T-cell (primary cell): ENCODE measurements at places on chromosomes 7 and 10.
A peak's percentile ranks its signal among the peaks of the same experiment; 100 is the strongest.

DNA sequence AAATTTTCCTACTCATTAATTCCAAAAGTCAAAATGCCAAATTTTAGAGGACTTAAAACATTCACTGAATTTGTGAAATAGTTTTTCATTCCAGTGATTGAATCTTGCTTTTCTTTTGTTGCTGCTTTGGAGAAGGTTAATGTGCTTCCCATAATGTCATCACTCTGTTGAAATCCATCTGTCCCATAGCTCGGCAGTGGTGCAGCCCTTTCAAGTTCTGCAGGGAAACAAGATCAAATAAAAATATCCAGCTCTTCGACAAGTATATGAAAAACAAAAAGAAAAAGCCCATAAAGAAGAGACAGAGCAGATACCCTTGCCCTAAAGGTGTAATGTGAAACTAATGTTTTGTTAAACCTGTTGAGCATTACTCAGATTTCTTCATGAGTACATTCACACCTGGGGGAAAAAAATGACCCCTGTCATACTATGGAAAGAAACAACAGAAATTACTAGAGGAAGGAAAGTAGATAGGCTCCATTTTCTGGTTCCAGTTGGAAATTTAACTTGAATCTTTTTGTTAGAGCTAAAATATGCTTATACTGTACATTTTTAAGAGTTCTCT lies 35.1 kb downstream of the AGR3 start:
- no peaks in the 10 kb centered on the region for H3K4me1 ChIP-seq
- no peaks in the 10 kb centered on the region for H3K36me3 ChIP-seq
- no peak overlapping the region for H3K27ac ChIP-seq
- DNase-seq: no peak

DNA sequence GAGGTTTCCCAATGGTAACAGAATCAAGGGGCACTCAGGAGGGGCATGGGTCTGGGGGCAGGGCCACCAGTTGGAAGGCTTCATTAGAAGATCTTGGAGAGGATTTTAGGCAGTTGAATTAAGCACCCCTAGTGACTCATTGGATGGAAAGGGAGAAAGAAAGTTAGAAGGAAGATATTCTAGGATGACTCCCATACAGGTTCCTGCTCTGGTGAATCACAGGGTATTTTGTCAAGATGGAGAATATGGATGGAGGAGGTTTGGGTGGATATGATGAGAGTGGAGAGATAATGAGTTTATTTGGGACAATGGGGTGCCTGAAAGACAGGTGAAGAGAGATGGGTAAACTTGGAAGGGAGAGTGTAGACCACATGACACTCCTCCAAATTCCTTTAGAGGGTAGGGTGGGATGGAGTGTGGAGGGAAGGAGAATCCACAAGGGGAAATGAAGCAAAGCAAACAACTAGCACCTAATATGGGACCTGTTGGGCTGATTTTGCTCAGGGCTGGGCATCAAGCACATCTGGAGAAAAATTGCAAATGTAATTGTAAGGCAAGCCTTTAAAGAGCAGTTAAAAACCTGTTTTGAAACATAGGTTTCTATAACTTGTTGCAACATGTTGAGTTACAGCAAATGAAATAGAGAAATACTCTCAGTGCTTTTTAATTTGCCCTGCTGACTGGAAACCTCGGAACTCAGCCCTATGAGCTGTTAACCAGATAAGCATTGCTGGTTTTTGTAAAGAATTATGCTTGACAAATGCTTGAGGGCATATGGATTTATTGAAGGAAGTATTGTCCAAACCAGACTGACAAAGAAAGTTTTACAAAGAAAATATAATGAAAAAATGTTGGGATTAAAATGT lies 2.9 kb upstream of the ENTPD7 start:
- H3K4me3 ChIP-seq: no peak overlapping the region
- peaks cover 10% of the 10 kb centered on the region for H3K27me3 ChIP-seq
- no peaks in the 10 kb centered on the region for H3K36me3 ChIP-seq
- DNase-seq: no peak

DNA sequence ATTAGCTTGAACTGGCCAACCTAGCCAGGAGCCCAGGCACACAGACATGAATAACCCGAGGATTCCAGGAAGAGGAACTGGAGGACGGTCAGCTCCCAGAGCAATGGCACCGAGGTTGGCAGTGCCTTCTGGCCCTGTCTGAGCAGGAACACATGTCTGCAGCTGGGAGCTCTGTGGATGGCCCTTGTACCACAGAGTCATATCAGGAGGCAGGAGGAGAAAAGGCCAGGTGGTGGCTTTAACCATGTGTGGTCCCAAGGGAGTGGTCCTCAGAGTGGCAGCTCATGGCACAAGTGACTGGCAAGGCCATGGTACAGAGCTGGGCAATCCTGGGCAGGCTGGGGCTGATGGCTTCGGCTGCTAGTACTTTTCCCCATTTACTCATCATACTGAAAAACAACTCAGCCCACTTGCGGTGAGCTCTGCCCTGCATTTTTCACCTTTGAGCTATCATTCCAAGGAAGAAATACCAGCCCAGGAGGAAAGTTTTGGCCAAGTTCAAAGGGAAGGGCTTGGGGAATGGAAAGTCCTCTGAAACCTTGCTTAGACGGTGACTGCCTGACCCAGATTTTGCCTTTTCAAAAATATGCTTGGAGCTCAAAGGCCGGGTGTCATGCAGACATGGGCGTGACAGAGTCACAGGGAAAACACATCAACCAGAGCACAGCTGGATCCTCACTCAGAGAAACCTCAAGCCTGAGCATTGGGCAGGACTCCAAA lies 25.7 kb upstream of the LOXL4 start:
- H3K27me3 ChIP-seq: no peaks in the 10 kb centered on the region
- H3K4me3 ChIP-seq: no peak overlapping the region
- no peak overlapping the region for H3K27ac ChIP-seq

GRCh38 chr7:87234949-87235348 lies 15.4 kb upstream of the TMEM243 start:
- H3K27ac ChIP-seq: no peak overlapping the region
- DNase-seq: no peak

GRCh38 chr10:43044448-43044921 lies 32.4 kb upstream of the RET start:
- H3K27me3 ChIP-seq: peaks cover 34% of the 10 kb centered on the region
- H3K36me3 ChIP-seq: no peaks in the 10 kb centered on the region
- no peak overlapping the region for H3K4me3 ChIP-seq
- DNase-seq: no peak
- no peaks in the 10 kb centered on the region for H3K4me1 ChIP-seq

- no peaks in the 10 kb centered on the region for H3K4me1 ChIP-seq
- no peak for DNase-seq
- no peaks in the 10 kb centered on the region for H3K27me3 ChIP-seq
Observed at GRCh38 chr7:158431941-158432347, 155.7 kb downstream of the PTPRN2 start.

GRCh38 chr10:84214046-84214572 lies 11.2 kb downstream of the LRIT2 start:
- no peak overlapping the region for H3K27ac ChIP-seq
- H3K4me1 ChIP-seq: no peaks in the 10 kb centered on the region
- H3K27me3 ChIP-seq: peaks cover 12% of the 10 kb centered on the region
- no peaks in the 10 kb centered on the region for H3K36me3 ChIP-seq

DNA sequence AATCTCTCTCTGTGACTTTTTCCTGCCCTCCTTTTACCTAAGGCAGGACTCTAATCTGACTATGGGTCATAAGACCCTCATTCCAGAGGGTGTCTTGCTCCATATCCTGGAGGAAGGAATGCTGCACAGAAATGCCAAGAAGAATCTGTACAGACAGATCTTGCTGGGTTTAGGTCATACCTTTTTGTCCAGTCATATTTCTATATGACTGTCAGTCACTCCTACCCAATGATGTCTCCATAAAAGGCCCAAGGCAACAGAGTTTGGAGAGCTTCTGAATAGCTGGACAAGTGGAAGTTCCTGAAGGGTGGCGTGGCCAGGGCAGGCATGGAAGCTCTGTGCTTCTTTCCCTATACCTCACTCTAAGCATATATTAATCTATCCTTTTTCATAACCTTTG lies 47.5 kb downstream of the FEZF1 start:
- H3K27ac ChIP-seq: no peak overlapping the region
- no peaks in the 10 kb centered on the region for H3K27me3 ChIP-seq
- no peaks in the 10 kb centered on the region for H3K36me3 ChIP-seq
- no peaks in the 10 kb centered on the region for H3K4me1 ChIP-seq

DNA sequence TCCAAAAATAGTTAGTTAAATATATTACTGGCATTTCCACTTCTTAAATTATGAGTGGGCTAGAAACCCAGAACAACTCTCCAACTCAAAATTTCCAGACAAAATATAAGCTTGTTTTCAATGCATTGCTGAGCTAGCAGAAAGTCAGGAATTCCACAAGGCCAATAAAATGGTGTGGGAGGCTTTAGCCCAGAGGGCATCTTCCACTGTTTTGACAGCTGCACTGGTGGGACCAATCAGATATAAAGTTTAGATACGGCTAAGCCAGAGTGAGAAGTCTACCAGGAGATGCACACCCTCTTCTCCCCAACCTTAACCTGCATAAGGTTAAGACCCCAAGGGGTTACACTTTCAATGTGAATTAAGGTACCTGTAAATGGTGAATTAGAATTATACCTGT lies 76.6 kb downstream of the AMPH start:
- no peaks in the 10 kb centered on the region for H3K27me3 ChIP-seq
- no peaks in the 10 kb centered on the region for H3K36me3 ChIP-seq
- H3K4me3 ChIP-seq: no peak overlapping the region
- no peaks in the 10 kb centered on the region for H3K4me1 ChIP-seq

- peaks cover 3% of the 10 kb centered on the region for H3K36me3 ChIP-seq
- DNase-seq: no peak
- no peaks in the 10 kb centered on the region for H3K4me1 ChIP-seq
- no peak overlapping the region for H3K27ac ChIP-seq
- no peak overlapping the region for H3K4me3 ChIP-seq
Observed at GRCh38 chr10:60098677-60099601, 192.6 kb upstream of the CCDC6 start.

GRCh38 chr7:34488766-34489165 lies 169.3 kb upstream of the NPSR1 start:
- no peak overlapping the region for H3K4me3 ChIP-seq
- H3K27me3 ChIP-seq: no peaks in the 10 kb centered on the region
- no peaks in the 10 kb centered on the region for H3K36me3 ChIP-seq
- DNase-seq: no peak
- H3K4me1 ChIP-seq: no peaks in the 10 kb centered on the region

DNA sequence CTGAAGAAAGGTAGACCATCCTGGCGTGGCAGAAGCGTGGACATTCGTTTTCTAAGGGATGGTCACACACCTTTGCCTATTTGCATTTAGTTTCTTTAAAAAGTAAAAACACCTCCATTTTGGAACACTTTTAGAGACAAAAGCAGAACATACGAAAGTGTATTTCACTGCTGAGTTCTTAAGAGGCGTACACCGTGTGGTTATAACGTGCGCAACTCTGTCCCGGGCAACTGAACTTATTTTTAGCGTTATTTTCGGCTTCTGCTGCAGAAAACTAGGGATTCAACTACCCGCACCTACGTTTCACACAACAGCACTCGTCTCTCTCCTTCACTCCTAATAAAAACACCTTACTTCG lies 557 bp upstream of the LSM8 start:
- H3K27ac ChIP-seq: peak overlapping the region; percentile 92
- no peak for DNase-seq
- H3K27me3 ChIP-seq: no peaks in the 10 kb centered on the region
- H3K4me1 ChIP-seq: peaks cover 21% of the 10 kb centered on the region

DNA sequence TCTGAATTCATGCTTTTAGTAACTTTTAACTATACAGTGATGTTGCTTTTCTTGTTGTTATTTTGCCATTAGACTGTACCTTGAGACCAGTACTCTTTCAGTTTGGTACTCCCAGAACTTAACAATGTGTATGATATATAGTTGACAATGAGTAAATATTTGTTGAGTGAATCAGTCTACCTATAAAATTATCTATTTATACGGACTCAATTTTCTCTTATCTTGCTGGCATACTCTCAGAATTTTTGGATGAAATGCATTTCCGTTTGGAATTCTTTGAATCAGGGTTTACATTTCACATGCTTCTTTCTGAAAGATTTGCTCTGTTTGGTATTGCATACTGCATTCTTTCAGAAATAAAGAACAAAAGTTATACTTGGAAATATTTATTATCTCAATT lies 47.8 kb upstream of the LRRC17 start:
- DNase-seq: no peak
- H3K36me3 ChIP-seq: no peaks in the 10 kb centered on the region
- H3K27me3 ChIP-seq: no peaks in the 10 kb centered on the region
